ENCODE measurements at places on chromosomes 7 and 10. TPM values are rescaled to one million over a fixed set of nuclear protein-coding genes. Genes with fewer than 3 reads are reported as not detected.

CYP3A7 gene
- 0.86 TPM for total RNA-seq

GTF2I gene
- total RNA-seq: 177 TPM

CALU gene
- total RNA-seq: 154 TPM

UBE3C gene
- total RNA-seq: 81.1 TPM

MBL2 gene
- not detected for total RNA-seq

DNA sequence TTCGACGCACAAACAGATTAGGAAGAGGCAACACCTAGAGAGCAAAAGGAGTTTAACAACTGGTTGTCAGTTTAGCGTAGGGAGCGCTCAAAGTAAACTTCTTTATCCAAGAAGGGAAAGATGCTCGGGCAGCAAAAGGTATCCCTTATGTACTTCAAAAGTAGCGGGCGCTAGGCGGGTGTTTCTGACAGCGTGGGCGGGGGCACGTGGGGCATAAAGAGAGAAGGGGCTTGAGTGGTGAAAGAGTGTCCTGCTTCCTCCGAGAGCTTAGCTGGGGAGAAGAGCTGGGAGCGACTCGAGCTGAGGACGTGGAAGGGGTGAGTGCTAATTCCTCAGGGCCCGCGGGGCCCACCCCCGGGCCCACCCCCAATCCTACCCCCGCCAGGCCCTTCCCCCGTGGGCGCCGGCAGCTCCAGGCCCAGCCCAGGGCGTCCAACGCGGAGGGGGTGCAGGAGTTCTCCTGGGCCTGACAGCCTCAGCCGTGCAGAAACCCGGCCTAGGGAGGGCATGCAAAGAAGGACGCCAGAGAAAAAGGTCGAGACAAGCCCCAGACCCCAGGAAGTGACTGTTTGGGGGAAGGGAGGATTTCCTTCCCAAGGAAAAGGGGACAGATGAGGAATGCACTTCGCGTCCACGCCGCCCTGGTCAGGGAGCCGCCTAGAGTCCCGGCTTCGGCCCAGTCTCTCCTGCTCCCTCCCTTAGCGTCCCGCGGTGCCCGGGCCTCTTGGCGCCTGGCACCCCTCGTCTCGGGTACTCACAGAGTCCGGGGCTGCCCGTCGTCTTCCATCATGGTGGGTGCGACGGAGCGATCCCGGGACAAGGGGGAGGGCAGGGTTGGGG lies 868 bp downstream of the TIAL1 start:
- peak; percentile 6 for DNase-seq

- DNase-seq: peak; percentile 79
Observed at GRCh38 chr10:102231357-102232318, 5.5 kb downstream of the ELOVL3 start.

- no peak for DNase-seq
Observed at GRCh38 chr10:16787361-16787791, 29.8 kb downstream of the RSU1 start.
